Activated CD8-positive, alpha-beta memory T cell treated with anti-CD3 and anti-CD28 coated beads for 1 hour (primary cell): ENCODE measurements at places on chromosomes 5 and 9.

DNA sequence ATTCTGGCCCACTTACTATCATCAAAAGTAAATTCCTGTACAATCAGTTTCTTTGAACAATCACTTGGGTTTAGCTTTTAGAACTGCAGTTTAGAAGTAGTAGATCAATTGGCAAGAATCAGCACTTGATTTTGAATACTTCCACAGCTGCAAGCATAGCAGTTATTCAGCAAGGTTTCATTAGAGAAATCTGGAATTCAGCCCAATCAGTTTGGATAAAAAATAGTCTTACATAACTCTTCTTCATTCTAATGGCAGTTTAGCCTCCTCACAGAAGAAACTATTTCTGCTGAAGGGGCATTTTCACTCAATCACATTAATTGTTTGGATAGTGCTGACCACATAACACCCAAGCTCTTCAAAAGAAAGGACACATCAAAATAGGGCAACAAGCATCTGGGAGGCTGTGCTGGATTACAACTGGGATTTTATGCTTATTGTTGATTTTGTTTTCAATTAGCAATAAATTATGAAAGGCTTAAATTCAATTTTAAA is 336.2 kb upstream of the PDE4D start:
- no peak for DNase-seq

DNA sequence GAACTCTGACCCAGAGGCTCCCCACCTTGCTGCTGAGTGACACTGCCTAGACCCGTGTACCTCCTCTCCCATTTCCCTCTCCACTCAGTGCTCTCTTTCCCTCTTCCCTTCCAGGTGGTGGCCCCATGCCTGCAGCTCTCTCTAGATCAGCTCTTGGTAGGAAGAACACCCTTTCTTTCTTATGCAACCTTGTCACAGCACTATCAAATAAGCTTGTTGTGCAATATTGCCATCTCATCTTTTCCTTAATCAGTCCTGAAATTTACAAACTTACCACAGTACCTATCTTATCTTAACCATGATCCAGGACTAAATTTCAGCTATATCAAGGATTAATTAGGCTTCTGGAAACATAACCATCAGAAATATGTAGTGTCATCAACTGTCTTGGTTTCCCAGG is 88.6 kb downstream of the ZFAND5 start:
- no peak for DNase-seq

DNA sequence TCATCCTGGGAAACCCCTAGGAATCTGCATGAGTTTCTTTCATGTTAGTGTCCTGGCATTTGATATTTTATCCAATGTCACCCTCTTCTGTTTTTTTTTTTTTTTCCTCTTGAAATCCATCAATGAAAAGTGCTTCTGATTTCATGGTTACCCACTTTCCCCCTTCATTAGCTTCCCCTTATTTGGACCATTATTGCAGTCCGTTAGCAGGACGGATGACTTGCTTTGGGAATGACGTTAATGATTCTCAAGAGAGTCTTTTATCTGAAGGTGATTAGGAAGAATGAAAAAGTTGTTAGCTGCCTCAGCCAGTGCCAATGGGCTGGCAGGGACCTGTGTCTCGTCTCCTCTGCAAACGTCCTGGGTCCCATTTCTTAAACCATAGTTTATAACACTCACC is 134.7 kb downstream of the SEMA6A start:
- DNase-seq, result no peak

- no peak for DNase-seq
Observed at GRCh38 chr5:127925916-127926315, 157.7 kb upstream of the SLC12A2 start.
